CMK (cell line): ENCODE measurements at places on chromosomes 6 and 20.

DNA sequence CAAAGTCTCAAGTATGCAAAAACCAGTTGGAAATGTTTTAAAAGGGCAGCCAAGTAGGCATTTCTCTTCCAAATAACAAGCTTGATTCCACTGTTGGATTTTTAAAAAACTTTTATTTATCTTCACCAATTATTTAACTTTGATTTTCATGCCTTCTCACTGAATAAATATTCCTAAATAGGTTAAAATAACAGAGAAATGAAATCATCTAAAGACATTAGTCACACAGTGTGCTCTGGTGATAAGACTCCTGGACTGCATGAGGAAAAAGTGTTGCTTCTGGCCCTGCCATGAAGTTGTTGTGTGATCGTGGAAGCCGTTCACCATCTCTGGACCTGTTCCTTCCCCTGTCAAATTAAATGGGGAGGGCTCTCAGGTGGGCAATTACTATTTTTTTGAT is 33.8 kb upstream of the IGF2R start:
- no peak for DNase-seq

GRCh38 chr6:147267658-147268057 is 63.4 kb downstream of the STXBP5 start:
- DNase-seq, result no peak

DNA sequence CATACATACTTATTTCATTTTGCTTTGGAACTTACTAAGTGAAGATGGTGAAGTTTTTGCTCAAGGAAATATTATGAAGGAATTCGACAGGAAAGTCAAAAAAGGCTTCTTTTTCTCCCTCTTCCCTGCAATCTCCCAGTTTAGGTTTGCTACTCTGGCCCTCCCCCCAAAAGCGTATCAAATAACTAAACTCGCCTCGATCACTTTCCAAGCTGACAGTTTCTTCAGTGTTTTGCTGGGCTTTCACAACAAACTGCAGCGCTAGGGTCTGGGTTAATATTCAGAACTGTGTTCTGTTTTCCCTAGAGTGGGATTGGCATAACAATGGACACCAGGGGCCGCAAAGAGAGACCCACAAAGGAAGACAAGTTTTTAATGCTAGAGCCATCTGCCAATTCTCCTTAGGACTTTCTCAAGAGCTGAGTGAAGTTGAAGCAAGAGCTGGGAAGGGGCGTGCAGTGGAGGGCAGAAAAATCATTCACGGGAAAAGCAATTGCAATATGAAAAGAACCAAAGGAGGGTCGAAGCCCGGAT is 57.8 kb downstream of the ATP9A start:
- no peak for DNase-seq

- DNase-seq, result no peak
Measured at GRCh38 chr6:3390698-3391097, 66.2 kb downstream of the SLC22A23 start.

DNA sequence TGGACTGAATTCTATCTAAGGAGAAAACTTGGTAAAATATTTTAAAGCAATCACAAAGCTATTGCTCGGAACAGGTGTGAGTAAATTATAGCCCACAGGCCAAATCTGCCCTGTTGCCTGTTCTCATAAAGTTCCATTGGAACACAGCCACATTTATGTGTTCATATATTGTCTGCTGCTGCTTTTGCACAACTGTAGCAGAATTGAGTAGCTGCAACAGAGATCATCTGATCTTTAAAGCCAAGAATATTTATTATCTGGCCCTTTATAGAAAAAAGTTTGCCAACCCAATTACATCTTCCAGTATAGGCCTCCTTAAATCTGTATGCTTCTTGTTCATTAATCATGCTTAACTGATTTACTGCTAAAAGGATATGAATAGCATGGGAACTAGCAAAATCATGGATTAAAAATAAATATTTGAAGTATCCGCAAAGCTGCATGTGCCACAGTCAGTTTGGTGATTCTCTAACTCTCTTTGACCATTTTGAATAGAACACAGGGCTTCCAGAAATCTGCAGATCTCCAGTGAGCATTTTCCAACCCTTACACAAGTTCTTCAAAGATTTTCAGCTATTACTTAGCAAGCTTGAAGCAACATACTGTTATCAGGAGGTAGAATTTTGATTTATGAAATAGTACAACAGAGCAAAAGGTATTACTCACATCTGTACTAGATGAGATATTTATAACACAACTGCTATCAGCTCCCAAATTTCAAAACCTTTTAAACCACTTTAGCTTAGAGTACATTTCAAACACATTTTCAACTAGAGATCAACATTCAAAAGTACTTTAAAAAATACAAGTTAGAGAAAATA is 312.6 kb upstream of the ID4 start:
- no peak for DNase-seq

- DNase-seq, result no peak
Measured at GRCh38 chr6:55918639-55919038, 43.2 kb upstream of the BMP5 start.

- no peak for DNase-seq
Measured at GRCh38 chr6:86128130-86128814, 485.6 kb upstream of the SYNCRIP start.

DNA sequence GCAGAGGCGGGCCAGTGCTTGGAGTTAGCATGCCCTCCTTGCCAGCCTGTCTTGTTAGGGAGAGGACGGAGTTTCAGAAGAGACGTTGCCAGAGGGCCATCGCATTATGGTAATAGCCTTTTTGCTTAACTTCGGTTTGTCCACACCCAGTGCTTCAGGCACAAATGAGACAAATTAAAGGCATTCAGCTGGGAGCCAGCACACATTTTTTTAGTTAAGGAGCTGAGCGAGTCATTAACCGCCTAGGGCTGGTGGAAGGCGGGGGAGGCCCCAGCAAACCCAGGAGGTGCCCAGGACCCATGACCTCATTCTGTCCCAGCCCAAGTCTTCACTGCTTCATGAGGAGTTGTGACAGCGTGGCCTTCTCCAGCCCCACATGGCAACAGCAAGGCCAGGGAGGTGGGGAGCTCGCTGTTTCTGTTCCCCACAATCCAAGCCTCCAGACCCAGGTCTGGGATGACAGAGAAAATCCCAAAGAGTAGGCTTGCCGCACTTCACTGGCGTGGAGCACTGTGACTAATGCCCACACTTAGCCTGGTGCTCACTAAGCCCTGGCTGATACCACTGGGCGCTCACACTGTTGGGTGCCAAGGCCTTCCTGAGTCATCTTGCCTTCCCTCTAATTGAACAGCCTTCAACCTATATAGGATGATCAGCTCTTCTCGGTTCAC is 237.1 kb downstream of the ANKRD60 start:
- DNase-seq, result no peak

GRCh38 chr20:38060536-38060935 is 27.0 kb downstream of the RPRD1B start:
- DNase-seq, result no peak

DNA sequence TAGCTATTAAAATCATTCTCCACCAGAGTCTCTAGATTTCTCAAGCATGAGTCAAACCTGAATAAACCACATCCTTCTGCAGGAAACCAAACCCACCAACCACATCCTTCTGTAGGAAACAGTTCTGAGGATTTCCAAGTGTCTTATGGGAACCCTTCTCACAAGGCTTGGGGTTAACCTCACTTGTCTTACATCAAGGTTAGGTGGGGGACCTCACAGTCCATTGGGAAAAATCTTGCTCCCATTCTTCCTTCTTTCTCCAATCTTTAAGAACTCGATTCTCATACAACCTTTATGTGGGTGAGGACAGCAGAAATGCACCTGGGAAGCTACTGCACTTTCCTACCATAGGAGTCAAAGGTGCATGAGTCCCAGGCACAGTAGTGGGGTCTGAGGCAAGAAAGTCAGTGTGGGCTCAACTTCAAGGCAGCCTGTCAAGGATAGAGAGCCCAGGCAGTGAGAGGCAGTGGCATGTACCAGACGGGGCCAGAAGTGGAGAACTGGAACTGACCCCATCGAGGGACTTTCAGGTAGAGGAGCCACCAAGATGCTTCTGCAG is 114.5 kb downstream of the SLC22A3 start:
- peak; percentile 27 for DNase-seq

DNA sequence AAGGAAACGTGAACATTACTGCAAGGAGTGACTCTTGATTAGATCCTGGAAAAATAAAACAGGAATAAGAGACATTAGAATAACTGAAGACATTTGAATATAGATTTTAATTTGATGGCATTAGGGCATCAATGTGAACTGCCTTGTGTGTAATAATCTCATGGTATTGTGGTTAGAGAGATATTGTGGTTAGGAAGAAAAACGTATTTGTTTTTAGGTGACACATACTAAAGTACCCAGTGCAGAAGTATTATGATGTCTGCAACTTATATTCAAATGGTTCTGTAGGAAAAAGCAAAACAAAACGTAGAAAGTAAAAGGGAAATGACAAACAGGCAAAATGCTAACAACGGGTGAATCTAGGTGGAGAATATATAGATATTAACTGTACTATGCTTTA is 65.9 kb upstream of the OGFRL1 start:
- DNase-seq, result no peak

- no peak for DNase-seq
Measured at GRCh38 chr6:105786449-105786848, 299.7 kb upstream of the PRDM1 start.

GRCh38 chr6:163970846-163971564 is 556.5 kb downstream of the QKI start:
- no peak for DNase-seq

DNA sequence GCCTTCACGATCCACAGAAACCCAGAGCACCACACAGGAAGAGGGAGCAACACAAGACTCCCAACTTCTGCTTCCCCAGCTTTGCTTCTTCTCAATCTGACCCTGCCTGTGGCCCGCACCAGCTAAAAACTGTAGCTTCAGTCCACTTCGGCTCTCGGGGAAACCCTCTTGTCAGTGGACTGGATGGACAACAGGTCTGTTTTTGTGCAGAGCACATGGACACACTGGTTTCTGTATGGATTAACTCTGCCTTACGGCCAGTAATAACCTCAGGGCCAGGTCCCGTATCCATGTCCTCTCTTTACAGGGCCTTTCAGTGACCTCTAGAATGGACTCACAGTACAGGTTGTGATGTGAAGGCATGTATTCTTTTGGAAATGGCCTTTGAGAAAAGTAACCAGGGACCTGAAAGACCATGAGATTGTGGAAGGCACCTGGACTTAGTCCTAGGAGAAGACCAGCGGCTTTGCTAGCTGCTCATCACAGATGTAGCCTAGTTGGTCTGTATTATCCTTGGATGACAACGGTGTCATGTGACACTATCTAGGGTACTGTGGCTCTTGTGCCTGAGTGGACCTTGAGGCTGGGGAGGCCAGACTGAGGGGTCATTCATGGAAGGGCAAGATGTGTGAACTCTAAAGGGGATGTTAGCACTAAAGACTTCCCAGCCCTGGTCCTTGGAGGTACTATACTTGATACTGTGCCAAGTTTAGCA is 5.8 kb downstream of the POLR1C start:
- no peak for DNase-seq
